Aorta (tissue), 5 donors: ENCODE measurements at places on chromosomes 6 and 20. TPM values are rescaled to one million over a fixed set of nuclear protein-coding genes. Genes with fewer than 3 reads are reported as not detected.

GRCh38 chr20:39164642-39165041, 202.5 kb downstream of the DHX35 start:
- H3K4me3 ChIP-seq = no peak overlapping the region
- H3K36me3 ChIP-seq = no peaks in the 10 kb centered on the region
- no peak for DNase-seq
- H3K27ac ChIP-seq = no peak overlapping the region
- H3K4me1 ChIP-seq = no peaks in the 10 kb centered on the region
- no peaks in the 10 kb centered on the region for H3K27me3 ChIP-seq

DNA sequence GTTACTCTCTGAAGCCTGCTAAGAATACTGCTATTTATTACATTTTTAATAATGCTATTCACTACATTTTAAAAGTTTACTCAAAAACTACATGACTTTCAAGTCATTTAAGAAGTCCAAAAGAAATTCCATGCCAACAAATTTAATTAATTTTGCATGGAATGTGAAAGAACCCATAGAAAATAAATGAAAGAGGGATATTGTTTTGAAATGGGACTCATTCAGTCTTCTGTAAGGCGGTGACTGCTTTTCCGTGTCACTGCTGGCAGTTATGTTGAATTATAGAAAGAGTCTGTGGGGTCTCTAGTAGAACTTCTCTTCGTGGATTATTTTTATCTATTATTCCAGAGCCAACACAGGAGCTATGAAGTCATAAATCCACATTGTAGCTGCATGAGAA, 211.2 kb downstream of the LAMA2 start:
- H3K27me3 ChIP-seq = no peaks in the 10 kb centered on the region
- H3K4me1 ChIP-seq = no peaks in the 10 kb centered on the region
- DNase-seq = no peak
- H3K27ac ChIP-seq = no peak overlapping the region
- no peaks in the 10 kb centered on the region for H3K36me3 ChIP-seq

PRL gene
- total RNA-seq = not detected

FAM210B gene
- 35.0 TPM for total RNA-seq
